ENCODE measurements at places on chromosomes 6 and 20. TPM values are rescaled to one million over a fixed set of nuclear protein-coding genes. Genes with fewer than 3 reads are reported as not detected.
A peak's percentile ranks its signal among the peaks of the same experiment; 100 is the strongest.

GRCh38 chr6:106511288-106512047 is 117.8 kb downstream of the RTN4IP1 start:
- peak; percentile 59 for DNase-seq

PXDC1 gene
- total RNA-seq: not detected

DNA sequence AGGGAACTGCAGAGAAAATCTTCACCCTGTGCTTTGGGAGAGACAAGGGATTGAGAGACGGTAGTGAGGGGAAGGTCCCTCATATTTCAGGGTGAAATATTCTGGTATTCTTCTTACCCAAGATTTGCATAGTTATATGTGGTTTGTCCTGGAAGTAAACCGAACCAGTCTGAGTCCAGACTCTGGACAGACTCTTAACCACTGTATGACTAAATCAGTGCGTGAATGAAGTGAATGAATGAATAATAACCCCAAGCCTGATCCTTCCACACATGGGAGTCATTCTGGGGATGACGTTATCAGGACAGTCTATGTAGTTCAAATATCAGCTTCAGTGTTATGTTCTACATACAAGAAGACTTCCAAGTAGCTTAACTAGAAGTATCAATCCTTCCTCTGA is 690.7 kb downstream of the KIF16B start:
- DNase-seq: no peak

- no peak for DNase-seq
Observed at GRCh38 chr6:39209360-39209811, 19.9 kb downstream of the KCNK5 start.

- no peak for DNase-seq
Observed at GRCh38 chr6:144335311-144335861, 50.3 kb downstream of the UTRN start.

DNA sequence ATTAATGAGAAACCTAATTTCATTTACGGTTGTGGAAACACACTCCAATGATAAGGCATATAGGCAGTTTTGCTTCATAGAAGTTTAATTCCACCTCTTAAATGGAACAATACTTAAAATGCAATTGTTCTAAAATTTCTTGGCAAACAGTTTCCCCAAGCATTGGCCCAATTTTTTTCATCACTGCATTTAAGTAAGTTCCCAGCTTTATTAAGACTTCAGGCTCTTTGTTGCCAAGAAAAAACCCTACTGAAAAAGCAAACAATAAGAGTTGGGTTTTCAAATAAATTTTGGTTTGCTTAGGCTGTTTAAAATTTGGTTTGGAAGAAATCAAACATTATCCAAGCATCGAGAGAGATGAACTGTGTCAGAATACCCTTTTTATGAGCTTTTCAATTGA is 690.9 kb upstream of the NRSN1 start:
- DNase-seq: no peak

BPIFB2 gene
- total RNA-seq: not detected

NQO2 gene
- total RNA-seq: 12.8 TPM

GRCh38 chr20:44495802-44496481 is 20.3 kb downstream of the TTPAL start:
- no peak for DNase-seq

Data from activated naive CD8-positive, alpha-beta T cell treated with anti-CD3 and anti-CD28 coated beads for 36 hours (primary cell).